Stimulated activated CD4-positive, alpha-beta T cell treated with anti-CD3 and anti-CD28 coated beads, Interleukin-12 subunit alpha, Interleukin-12 subunit beta, amount 100 ng/mL, for 48 hours (primary cell): ENCODE measurements at places on chromosomes 16 and 17.

DNA sequence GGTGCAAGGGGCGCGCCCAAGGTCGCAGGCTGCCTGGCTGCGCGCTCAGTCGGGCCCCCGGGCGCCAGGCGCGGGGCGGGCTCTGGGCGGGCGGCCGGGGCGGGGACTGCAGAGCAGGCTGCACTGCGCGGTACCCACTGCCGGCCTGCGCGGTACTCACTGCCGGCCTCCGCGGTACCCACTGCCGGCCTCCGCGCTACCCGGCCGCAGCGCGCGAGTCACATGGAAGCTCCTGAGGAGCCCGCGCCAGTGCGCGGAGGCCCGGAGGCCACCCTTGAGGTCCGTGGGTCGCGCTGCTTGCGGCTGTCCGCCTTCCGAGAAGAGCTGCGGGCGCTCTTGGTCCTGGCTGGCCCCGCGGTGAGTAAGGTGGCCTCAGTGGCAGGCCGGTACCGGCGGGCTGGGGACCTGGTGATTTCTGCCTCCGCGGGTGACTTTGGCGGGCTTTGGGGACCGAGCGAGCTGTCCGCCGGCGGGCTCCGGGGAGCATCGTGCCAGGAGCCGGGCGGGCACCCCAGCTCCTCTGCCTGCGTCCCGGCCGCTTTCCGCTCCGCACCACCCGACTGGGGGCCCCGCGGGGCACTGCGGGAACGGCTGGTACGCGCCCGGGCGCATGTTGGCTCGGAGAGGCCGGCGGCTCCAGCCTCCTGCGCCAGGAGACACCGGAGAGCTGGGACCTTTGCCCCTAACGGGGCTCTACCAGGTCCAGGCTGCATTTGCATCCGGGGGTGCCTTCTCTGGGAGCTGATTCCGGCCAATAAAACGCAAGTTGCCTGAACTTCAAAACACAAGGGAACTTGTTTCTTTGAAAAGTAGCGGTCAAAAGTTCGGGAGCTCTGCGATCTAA lies at the start of gene SLC47A1:
Gene SLC47A1, plus strand, starts transcription at position 137 of the 844 bp plus-strand sequence. Its CDS starts 86 bp downstream, at position 223.
- no peak for DNase-seq

GRCh38 chr17:39595928-39596510 lies 11.7 kb downstream of the NEUROD2 start:
- no peak for DNase-seq

DNA sequence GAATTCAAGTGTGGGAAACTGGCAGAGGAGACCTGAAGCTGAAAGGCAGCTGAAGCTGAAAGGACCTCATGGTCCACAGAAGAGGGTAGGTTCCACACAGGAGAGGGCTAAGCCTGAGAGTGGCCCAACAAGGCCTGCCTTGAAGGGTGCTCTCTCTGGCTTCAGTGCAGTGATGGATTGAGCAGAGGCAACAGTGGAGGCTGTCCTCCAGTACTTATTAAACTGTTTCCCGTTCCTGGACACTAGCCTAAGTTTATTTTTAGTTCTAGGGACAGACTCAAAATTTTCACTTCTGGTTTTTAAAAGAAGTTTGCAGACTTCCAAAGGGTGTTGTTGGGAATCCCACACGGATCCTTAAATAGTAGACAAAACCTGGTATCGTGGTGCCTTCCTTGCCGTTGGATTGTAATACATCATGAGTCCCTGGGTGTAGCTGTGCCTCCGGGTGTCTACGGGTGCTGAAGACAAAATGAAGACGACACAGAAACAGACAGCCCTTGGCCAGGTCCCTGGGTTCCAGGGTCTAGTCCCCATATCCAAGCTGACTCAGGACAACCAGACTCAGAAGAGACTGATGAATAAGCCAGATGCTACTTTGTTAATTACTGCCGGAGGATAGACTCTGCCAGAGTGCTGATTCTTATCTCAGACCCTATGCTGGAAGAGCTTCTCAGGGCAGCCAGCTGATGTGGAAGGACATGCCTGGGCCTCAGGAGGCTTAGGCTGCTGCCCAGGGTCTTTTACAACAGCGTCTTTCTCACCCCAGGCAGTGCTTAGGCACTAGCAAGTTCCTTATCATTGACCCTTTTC lies 7.1 kb upstream of the CMTM4 start:
- DNase-seq = no peak

DNA sequence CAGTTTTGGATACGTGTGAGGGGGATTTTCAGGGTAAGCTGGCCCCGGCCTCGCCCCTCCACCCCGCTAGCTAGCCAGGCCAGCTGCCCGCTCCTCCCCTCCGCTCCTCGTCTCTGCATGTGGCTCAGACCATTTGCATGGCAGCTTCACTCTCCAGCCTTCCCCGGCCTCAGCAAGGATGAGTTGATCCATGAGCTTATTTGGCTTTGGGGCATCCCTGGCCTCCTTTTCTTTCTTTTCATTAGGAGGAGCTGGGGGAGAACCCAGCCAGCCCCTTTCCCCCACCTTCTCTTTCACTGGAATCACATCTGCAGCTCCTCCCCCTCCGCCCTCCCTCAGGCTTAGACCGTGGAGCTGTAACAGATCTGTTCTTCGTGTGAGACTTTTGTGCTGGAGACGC lies 30.7 kb downstream of the ELAC2 start:
- DNase-seq = no peak

- DNase-seq = peak; percentile 0
Measured at GRCh38 chr17:37642681-37643080, 565 bp downstream of the DDX52 start.

GRCh38 chr16:1290063-1290501 lies 19.4 kb upstream of the UBE2I start:
- DNase-seq = no peak

DNA sequence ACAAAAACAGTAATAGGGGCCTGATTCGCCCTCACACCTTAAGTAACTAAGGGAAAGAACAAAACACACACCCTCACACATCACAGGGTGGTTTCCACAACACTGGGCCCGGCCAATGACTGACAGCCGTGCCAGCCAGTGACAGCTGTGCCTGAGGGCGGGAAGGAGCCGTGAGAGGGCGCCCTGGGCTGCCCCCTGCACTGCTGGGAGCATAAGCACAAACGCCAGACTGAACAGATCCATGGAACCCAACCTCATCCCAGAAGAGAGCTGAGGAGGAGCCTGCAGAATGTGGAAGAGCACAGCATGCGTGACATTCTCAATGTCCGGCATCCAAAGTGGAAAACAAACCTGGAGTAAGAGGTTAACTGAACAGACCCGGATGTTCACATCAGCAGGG lies 16.0 kb downstream of the CSNK1D start:
- no peak for DNase-seq

GRCh38 chr16:81385031-81385756 lies 59.4 kb upstream of the CMIP start:
- DNase-seq = no peak

GRCh38 chr17:31289790-31290189 lies 7.2 kb downstream of the OMG start:
- no peak for DNase-seq

- no peak for DNase-seq
Measured at GRCh38 chr17:20271011-20271610, 196.2 kb downstream of the LGALS9B start.

- no peak for DNase-seq
Measured at GRCh38 chr17:10295728-10296343, 77.0 kb downstream of the MYH13 start.

DNA sequence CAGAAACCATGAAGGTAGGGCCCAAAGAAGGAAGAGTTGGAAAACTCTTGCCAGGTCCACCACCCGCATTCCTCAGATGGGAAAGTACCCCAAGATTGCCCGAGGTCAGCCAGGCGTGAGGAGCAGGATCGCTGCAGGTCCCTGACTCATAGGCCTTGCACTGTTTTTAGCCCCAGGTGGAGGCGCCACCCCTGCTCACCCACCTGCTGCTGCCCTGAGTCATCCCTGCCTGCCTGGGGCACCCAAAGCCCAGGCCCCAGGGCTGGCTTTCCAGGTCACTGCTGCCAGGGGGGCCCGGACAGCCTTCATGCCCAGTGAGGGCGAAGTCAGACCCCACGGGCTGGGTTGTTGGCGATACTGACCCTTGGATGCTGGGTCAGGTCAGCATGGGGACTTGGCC lies 100.9 kb downstream of the AMFR start:
- no peak for DNase-seq

DNA sequence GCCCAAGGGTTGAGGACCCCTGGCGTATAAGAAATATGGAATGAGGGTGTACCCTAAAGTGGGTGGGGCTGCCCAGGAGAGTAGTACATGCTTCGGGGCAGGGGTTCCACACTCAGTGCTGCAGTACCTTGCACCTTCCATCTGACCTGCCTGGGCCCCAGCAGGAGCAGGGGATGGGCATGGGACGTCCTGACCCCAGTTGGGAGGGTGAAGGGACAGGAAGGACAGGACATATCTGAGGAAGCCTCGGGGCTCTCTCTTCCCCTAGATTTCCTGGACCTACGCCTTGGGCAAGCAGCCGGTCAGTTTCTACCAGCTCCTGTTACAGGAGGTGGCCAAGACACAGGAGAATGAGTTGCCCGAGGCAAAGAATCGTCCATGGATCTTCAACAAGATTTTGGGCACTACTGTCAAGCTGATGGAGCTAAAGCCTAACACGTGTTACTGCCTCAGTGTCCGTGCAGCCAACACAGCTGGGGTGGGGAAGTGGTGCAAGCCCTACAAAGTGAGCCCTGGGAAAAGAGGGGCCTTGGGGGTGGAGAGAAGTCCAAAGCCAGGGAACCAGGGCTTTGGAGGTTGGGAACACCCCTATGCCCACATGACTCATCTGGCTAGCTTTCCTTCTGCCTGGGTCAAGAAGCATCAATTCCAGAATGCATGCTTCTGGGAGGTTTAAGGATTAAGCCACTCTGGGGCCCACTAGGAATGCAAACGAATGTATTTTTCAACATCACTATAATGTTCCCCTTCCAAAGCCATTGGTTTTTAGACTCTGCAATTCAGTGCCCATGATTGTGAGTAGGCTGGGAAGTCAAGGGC lies 7.9 kb downstream of the FNDC8 start:
- DNase-seq = no peak

DNA sequence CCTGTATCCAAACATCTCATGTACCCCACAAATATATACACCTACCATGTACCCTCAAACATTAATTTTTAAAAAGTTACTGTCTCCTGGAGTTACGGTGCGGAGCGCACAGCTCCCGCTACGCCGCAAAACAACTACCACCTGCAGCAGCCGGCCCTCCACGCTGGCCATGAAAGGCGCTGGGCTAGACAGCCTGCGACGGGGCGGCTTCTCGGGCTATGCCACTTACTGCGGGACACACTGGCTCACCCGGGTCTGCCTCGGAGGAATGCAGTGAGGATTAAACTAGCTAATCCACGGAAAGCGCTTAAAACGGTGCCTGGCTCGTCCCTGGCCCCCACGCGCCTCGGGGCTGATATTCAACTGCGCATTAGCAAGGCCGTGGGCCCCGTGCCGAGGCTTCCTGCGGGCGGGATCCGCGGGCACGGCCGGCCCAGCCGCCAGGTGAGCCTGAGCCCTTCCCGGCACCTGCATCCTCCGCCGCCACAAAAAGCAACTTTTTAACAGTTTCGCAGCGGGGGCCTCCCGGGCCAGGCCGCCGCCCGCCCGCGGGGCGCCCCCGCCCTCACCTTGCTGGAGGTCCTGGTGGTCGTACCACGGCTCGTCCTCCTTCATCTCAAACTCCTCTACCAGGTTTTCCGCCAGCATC lies 633 bp downstream of the CDR2 start:
- DNase-seq = no peak

- no peak for DNase-seq
Measured at GRCh38 chr17:31724619-31725018, 134.4 kb downstream of the COPRS start.

GRCh38 chr16:5621826-5622225 lies 524.2 kb upstream of the EEF2KMT start:
- DNase-seq = no peak

DNA sequence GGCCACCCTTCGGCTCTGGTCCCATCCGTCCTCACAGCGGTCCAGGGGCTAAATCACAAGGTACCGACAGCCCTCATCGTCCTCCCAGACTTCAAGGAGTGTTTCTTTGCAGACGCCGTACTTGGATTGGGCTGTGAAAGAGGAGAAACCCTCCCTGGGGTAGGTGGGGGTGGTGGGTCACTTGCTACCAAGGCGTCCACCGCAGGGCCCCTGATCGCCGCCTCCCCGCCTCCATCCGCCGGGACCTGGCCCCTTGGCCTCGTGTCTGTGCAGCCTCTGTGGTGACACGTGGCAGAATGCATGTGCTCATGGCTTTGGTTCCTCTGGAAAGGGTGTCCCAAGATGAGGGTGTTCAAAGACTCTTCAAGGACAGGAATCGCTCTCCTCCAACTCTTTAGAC lies 151.4 kb downstream of the BANP start:
- no peak for DNase-seq
